ENCODE measurements at places on chromosomes 11 and 22. TPM values are rescaled to one million over a fixed set of nuclear protein-coding genes. Genes with fewer than 3 reads are reported as not detected.

DNA sequence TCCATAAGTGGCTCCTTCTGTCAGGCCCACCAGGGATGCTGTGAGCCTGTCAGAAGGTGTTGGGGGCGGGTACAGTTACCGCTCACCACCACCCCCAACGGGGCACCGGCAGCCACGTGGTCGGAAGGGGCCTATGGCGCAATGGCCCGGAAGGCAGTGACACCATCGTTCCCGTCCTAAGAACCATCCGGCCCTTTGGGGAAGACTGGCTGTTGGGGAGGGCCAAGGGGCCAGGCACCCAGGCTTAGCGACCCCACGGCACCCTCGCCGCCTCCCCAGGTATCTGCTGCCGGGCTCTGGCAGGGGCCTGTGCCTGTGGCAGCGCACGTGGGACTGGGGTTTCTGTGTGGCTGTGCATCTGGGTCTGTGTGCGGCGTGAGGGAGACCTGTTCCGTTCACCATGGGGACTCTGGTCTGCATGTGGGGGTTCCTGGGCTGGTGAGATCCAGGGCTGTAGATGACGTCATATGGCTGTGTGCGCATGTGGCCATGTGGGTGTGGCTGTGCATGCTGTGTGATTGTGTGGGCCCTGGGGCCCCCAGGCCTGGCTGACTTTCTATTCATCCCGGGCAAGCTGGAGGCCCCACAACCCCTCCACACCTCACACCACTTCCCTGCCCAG is 717 bp downstream of the OSM start:
- DNase-seq, result no peak

DNA sequence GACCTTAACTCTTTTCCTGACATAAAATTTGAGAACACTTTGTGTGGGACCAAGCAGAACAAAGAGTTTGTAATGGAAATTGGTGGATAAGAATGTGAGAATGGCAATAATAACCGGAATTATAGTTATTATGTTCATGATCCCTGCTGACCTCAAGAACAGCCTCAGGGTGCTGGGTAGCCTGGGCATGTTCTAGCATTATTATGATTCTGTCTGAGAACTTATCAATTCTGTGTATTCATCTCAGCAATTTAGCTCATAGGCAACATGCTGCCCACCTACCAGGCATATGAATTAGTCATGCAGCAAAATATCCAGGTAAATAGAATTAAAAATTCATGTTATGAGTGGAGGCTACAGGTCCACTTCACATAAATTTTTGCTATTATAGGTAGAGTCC is 61.9 kb downstream of the CTSC start:
- DNase-seq, result no peak

DNA sequence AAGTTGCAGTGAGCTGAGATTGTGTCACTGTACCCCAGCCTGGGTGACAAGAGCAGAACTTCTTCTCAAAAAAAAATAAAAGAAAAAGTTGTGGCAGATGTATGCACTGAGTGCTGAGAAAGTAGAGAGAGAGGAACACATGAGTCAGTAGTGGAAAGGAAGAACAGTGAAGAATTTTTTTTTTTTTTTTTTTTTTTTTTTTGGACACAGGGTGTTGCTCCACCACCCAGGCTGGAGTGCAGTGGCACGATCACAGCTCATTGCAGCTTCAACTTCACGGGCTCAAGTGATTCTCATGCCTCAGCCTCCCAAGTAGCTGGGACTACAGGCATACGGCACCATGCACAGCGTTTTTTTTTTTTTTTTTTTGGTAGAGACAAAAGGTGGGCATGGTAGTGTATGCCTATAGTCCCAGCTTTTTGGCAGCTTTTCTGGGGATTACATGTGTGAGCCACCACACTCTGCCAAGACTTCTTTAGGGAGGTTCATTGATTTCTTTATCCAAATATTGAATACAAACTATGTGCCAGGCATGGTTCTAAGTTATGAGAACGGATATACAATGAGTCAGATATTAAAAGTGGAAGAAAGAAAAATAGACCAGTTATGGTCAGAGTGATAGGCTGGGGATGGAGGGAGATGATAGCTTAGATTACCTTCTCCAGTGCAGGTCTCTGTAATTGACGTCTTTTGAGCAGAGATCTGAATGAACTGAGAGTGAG is 62.0 kb downstream of the YAP1 start:
- no peak for DNase-seq

DNA sequence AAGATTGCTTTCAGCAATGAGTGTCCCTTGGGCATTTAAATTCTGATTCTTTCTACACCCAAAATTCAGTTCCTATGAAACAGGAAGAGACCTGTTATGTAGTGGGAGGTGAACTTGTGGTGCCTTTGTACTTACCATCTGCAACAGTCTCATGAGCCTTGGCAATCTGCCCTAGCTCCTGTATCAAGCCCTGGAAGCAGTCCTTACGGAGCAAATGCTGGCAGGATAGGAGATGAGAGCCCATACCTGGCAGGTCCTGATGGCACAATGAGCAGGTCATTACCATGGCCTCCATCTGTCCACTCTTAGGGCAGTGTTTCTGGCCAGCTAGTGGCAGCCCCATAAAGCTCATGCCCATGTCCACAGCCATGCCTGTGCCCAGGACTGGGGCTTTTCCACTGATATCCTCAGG is 10.8 kb downstream of the TRIM66 start:
- no peak for DNase-seq

GRCh38 chr11:64787526-64788320 is 9.4 kb upstream of the SF1 start:
- peak; percentile 41 for DNase-seq

- no peak for DNase-seq
Observed at GRCh38 chr11:123282597-123282996, 87.5 kb upstream of the CLMP start.

GRCh38 chr11:62669420-62670161 is 1.9 kb upstream of the UQCC3 start:
- DNase-seq, result peak; percentile 47

- DNase-seq, result no peak
Observed at GRCh38 chr11:33631749-33632091, 68.9 kb downstream of the C11orf91 start.

The CAPN5 gene
- total RNA-seq, result 0.22 TPM

The VSTM5 gene
- not detected for total RNA-seq

The TNKS1BP1 gene
- total RNA-seq, result 13.7 TPM

The MMP27 gene
- total RNA-seq, result not detected

The NXPE4 gene
- total RNA-seq, result not detected

The MUC15 gene
- 2.8 TPM for total RNA-seq

Measured in HepG2 (cell line).